ENCODE measurements at places on chromosomes 5 and 9. TPM values are rescaled to one million over a fixed set of nuclear protein-coding genes. Genes with fewer than 3 reads are reported as not detected.

DNA sequence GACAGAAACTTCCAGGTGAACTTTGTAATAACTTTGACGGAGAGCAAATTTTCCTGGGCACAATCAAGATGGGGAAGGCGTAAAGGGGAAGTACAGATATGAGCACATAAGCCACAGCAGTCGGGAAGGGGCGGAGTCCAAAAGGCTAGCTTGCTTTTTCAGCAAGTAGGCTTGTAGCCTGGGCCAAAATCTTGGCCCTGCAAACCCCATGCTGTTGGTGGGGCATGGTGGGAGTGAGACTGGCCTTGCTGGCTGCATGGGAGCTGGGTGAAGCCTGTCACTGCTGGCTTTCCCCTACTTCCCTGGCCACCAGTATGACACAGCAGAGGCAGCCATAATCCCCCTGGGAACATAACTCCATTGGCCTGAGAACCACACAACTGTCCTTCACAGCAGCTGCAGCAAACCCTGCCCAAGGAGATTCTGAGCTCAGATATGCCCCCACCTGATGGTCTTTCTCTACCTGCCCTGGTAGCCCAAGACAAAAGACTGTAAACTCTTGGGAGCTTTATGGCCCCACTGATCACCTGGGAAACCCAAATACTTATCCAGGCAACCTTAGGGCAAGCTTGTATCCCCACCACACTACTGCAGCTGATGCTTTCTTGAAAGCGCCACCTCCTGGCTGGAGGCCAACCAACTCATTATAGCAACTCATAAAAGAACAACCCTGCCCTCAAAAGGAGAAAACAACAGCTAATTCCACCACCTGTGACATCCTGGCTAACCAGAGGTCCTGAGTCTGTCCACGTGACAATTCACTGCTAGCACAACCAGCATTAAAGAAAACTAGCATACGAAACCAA, 24.0 kb downstream of the DCTN4 start:
- no peak overlapping the region for H3K4me3 ChIP-seq
- H3K27me3 ChIP-seq, result no peaks in the 10 kb centered on the region
- peaks cover 7% of the 10 kb centered on the region for H3K4me1 ChIP-seq
- peak; percentile 35 for DNase-seq
- peaks cover 27% of the 10 kb centered on the region for H3K36me3 ChIP-seq

GRCh38 chr5:63240063-63240755, 661.6 kb downstream of the LRRC70 start:
- H3K27ac ChIP-seq, result no peak overlapping the region
- no peak overlapping the region for H3K4me3 ChIP-seq
- no peaks in the 10 kb centered on the region for H3K4me1 ChIP-seq
- H3K27me3 ChIP-seq, result no peaks in the 10 kb centered on the region
- DNase-seq, result no peak

DNA sequence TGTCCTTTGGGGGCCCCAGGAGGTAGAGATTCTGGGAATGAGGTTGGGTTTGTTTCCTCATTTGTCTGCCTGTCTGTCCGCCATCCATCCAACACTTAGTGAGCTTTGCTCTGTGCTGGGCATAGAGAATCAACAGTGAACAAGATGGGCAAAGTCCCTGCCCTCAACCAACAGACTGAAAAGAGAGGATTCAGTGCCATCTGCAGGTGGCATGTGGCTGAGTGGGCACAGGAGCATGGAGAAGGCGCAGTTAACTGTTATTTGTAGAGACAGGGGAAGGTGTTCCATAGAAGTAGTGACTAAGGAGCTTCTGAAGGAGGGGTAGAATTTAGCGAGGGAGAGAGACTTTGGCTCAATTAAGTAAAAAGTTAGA, 23.1 kb downstream of the POLR1E start:
- no peak overlapping the region for H3K27ac ChIP-seq
- no peak for DNase-seq
- H3K4me3 ChIP-seq, result no peak overlapping the region
- no peaks in the 10 kb centered on the region for H3K27me3 ChIP-seq

HRH2 gene
- 0.58 TPM for total RNA-seq

DNA sequence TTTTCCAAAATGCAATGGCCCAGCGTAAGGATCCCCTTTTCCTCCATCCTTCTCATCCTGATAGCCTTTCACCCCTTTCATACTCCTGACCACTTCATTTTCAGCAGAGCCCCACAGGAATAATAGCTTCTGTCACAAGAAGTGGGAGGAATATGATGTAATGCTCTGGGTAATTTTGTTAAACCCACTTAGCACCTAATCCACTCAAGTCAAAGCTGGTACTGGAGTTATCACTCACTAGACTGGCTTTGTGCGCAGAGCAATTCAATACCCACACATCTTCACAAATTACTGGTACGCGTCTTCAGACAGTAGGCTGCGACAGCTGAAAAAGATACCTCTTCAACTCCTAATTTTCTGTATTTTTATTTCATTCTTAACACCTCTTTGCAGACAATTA, 2232.8 kb upstream of the WWC1 start:
- H3K27ac ChIP-seq, result no peak overlapping the region
- DNase-seq, result no peak
- no peaks in the 10 kb centered on the region for H3K27me3 ChIP-seq
- H3K4me3 ChIP-seq, result no peak overlapping the region
- no peaks in the 10 kb centered on the region for H3K4me1 ChIP-seq
- H3K36me3 ChIP-seq, result no peaks in the 10 kb centered on the region
